GM23248 (cell line): ENCODE measurements at places on chromosomes 11 and 22.

DNA sequence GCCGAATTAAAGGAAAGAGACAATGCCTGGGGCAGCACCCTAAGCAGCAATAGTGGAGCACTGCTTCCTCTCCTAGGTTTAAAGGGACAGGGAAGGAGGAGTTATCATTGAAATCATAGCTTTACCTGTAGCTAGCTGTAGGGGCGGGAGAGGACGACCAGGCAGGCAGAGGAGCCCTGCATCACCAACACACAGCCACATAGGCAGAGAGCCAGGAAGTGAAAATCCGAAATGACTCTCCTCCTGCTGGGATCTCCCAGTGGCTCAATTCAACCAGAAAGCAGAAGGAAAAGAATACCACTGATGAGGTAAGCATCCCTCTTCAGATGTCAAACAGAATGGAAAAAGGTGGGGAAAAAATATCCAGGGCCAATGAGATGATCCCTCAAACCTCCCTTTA, 20.4 kb downstream of the MRGPRX4 start:
- no peak for DNase-seq

DNA sequence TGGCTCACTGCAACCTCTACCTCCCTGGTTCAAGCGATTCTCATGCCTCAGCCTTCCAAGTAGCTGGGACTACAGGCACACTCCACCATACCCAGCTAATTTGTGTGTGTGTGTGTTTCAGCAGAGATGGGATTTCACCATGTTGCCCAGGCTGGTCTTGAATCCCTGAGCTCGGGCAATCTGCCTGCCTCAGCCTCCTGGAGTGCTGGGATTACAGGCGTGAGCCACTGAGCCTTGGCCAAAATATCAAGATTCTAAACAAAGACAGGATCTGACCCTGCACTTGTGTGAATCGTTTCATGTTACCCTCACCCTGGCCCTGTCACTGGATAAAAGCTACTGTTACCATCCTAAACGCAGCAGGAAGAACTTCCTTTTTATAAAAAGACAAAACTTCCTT, 15.6 kb upstream of the THY1 start:
- DNase-seq: no peak

GRCh38 chr11:56624661-56625110, 10.0 kb upstream of the OR5M1 start:
- peak; percentile 89 for DNase-seq

DNA sequence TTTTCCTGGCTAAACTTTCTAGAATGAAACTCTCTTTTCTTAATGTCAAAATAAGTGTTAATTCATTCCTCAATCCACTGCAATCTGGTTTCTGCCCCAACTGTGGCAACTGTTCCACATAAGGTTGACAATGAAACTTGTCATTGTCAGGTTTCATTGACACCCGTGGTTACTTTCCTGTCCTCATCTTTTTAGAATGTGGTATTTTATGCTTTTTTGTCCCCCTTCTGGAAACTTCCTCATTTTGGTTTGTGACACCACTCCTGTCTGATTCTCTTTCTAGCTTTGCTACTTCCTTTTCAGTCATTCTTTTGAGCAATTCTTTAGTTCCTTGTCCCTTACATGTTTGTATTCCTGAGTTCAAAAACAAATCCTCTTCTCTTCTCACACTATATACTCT, 7.5 kb upstream of the PDE3B start:
- DNase-seq: no peak

DNA sequence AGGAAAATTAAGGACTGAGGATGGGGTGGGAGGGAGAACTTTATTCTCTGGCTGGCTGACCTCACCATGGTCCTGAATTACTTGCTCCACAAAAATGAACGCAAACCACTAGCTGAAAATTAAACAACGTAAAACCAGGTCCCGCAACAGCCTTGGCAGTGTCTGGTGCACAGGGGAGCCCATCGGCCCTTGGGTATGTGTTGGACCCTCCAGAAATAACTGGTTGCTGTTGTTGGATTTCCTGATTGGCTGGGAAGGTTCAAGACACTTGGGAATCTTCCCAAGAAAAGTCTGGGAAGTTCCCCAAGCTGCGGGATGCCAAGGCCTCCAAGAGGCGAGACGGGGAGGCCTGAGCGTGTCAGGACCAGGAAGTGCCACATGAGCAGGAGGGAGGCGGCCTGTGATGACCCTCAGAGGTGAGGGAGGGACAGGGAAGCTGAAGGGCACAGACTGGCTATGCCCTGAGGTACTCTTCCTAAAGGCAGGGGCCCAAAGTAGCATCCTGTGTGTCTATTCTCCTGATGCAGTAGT, 10.4 kb upstream of the RASL10A start:
- DNase-seq: no peak

GRCh38 chr11:19951558-19952115, 208.6 kb downstream of the DBX1 start:
- peak; percentile 72 for DNase-seq

- no peak for DNase-seq
Measured at GRCh38 chr11:118274186-118274585, 10.1 kb upstream of the MPZL2 start.

- DNase-seq: peak; percentile 49
Measured at GRCh38 chr11:97937501-97937900, 1083.2 kb upstream of the CNTN5 start.

- DNase-seq: no peak
Measured at GRCh38 chr11:124311269-124311668, 2.5 kb downstream of the OR8D1 start.

GRCh38 chr11:128297091-128297651, 290.2 kb downstream of the ETS1 start:
- no peak for DNase-seq

- peak; percentile 56 for DNase-seq
Measured at GRCh38 chr11:27705873-27706820, 5.9 kb upstream of the BDNF start.

- DNase-seq: peak; percentile 70
Measured at GRCh38 chr11:96242191-96242847, 100.7 kb downstream of the MAML2 start.

DNA sequence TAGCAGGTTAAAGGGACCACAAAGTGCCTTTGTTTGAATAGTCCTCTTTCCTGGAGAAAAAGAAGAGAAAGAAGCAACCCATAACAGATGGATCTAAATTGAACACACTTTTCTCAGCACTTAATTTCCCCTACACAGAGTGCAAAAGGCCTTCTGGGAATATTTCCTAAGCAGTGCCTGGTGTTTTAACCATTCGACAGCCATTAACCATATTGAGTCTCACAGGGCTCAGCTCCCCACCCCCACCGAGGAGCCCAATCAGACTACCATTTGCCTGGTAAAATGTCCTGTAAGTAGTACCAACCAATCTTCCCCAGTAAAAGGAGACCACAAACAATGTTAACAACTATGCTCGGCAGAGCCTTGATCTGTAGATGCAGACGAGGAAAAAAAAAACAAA, 40.7 kb upstream of the SLC6A5 start:
- no peak for DNase-seq

DNA sequence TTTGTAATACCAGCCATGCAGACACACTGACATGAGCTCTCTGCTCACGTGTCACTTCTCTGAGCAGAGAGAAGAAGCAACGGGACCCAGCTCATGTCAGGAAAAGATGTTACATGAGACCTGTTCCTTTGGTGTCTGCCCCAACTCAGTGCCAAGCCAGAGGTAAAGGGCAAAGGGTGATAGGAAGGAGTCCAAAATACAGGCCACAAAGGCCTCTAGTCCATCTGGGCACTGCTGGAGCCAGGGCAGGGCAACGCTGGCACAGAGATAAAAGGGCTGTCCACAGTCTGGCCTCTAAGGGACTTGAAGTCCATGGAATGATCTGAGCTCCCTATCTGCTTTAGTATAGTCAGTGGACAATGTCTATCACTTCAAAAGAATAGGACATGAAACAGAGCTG, 79.3 kb downstream of the SLC1A2 start:
- DNase-seq: no peak

- no peak for DNase-seq
Measured at GRCh38 chr11:123859731-123860130, 25.7 kb downstream of the TMEM225 start.

- DNase-seq: peak; percentile 6
Measured at GRCh38 chr11:26335903-26336302, 4.0 kb downstream of the ANO3 start.

- DNase-seq: no peak
Measured at GRCh38 chr22:44408829-44409192, 89.2 kb downstream of the RTL6 start.

DNA sequence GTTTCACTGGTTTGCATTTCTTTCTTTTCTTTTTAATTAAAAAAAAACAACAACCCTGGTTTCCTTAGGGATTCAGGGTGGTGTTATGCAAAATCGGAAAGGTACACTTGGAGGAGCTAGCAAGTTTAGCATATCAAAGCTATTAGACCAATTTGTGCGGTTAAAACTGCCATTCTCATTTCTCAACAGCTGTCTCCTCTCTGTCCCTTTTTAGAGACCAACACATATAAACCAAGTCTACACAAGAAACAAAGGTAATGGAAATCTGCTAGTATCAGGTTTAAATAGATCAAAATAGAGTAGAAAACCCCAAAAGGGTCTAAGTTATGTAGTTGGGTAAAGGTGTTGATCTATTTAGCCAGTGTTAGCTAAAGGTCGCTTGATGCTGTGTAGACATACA, 1.7 kb upstream of the SESN3 start:
- DNase-seq: no peak

DNA sequence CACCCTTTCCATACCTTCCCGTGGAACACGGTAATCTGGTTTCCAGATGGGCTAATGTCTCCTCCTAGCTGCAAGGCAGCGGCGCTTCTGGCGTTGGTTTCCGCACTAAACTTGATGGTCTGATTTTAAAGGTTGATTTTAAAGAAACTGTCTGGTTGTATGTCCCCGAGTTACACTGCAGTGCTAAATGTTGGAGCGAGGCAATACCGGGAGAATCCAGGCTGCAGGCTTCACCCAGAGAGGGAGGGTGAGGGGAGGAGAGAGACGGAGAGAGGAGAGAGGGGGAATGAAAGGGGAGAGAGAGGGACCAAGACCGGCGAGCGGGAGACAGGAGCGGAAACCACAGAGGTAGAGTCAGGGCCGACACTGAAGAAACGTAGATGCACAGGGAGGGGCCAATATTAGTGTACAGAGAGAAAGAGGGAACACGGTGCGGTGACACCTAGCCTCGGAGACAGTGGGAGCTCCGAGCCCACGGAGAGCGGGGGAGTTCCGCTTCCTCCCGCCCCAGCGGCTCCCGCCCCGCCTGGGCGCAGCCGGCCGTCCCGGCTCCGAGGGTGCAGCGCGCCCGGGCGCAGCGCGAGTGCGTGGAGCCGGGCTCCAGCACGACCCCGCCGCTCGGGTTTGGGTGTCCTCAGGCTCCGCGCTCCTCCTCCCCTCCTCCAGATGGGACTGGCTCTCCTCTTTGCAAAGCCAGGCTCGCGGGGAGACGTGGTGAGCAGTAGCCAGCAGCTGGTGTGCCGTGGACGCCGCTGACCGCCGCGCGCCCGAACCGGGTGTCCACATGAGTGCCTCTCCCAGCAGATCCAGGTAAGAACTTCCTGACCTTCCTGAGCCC, 71.9 kb upstream of the GRAMD1B start:
- DNase-seq: peak; percentile 54
